ENCODE measurements at places on chromosomes 2 and 18.

DNA sequence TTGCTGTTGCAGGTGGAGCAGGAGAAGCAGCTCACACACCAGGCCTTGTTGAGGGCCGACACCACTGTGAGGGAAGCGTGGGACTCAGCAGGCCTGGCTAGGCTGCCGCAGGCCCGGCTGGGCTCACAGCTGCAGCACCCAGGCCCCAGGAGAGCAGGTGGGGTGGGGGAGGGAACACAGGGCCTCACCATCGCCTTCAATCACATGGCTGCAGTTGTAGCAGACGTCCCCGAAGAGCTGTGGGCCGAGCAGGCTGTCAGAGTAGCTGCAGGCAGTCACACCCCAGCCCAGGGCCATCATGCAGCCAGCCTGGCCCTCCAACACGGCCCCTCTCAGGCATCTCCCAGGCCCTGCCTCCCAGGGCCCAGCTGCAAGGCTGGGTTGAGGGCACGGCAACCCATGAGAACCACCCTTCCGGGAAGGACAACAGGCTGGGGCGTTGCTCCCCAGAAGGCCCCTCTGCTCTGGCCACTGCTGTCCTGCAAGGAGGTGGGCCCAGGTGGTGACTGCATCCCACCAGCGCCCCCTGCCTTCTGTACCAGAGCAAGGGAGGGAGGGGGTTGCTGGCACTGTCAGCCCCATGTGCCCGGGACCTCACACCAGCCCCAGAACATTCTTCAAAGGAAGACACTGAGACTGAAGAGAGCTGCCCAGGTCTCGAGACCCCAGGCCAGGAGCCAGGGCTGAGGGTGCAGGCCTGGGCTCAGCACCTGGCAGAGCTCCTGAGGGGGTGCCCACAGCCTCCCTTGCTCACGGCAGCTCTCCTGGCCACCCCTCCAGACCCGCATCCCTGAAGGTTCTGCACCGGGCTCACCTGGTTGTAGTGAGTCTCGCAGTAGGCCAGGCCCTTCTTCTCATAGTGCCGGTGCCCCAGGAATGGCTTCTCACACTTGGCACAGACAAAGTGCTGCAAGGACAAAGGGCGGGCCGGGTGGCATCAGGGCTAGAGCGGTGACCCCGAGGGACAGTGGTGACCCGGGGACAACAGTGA, 5.6 kb upstream of the GPR17 start:
- DNase-seq = peak; percentile 44

- no peak for DNase-seq
Observed at GRCh38 chr2:205720451-205720902, 38.2 kb downstream of the NRP2 start.

- DNase-seq = no peak
Observed at GRCh38 chr18:79379251-79379905, 16.4 kb upstream of the NFATC1 start.

DNA sequence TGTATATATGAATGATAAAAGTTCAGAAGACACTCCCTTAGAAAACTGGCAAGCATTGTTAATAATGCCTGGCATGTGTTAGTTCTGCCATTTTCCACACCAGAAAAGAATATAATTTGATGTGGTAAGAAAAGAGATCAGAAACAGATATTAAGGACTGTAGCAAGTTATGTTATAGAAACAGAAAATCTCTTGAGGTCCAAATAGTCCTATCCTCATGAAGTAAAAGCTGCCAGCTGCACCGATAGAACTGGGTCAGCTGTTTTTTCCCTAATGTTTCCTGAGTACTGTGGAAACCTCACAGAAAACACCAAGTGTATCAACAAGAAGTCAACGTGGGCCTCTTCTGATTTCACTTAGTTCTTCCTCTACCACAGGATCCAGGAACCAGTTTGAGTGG, 56.9 kb upstream of the SDC1 start:
- no peak for DNase-seq

GRCh38 chr18:9751371-9752031, 43.4 kb downstream of the RAB31 start:
- no peak for DNase-seq

DNA sequence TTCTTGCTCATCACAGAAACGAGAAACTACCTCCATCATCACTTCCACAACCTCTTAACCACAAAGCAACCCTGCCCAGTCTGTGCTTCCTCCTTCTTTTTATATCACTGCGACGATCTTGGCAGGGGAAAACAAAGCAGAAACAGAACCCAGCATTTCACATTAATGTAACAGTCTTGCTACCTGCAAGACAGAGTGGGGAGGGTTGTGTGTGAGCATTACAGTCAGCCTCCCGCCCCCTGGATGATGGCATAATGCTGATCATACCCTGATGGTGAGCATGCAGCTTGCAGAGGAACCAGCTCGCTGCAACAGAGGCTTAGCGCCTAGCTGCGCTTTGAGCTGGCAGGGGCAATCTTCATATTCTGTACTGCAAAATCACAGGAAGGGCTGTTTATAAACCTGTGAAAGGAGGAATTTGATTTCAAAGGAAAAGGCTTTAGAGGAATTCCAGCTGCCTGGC, 376.1 kb downstream of the IRS1 start:
- no peak for DNase-seq

DNA sequence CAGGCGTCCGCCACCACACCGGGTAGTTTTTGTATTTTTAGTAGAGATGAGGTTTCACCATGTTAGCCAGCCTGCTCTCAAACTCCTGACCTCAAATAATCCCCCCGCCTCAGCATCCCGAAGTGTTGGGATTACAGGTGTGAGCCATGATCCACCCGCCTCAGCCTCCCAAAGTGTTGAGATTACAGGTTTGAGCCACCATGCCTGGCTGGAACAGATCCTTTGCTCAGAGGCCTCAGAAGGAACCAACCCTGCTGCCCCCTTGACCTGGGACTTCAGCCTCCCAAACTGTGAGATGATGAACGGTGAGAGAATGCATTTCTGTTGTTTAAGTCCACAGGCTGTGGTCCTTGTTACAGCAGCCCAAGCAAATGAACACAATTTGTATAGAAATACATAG, 67.0 kb downstream of the NCAPH start:
- DNase-seq = no peak

DNA sequence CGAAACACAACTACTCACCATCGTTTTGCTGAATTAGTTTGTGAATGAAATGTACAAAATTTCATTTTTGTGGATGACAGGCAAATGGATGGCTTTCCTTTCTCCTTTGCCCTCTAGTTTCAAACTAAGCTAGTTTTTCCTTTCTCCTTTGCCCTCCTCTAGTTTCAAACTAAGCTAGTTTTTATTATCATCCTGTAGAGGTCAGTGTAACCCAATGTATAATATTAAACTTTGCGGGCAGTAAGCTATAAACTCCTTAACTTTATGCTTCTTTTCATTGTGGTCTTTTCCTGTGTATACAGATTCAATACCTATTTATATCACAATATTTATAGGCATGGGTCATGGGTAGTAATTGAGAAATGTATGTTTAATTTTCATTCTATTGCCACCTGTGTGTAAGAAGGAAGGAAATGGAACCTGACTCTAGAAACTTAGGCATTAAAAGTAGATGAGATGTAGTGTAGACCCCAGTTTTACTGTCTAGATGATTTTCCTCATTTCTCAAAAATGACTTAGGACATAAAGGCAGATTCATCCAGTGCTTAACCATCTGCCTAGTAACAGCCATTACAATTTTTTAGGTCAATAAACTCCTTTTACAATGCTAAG, 58.1 kb downstream of the MAP3K19 start:
- DNase-seq = peak; percentile 33

DNA sequence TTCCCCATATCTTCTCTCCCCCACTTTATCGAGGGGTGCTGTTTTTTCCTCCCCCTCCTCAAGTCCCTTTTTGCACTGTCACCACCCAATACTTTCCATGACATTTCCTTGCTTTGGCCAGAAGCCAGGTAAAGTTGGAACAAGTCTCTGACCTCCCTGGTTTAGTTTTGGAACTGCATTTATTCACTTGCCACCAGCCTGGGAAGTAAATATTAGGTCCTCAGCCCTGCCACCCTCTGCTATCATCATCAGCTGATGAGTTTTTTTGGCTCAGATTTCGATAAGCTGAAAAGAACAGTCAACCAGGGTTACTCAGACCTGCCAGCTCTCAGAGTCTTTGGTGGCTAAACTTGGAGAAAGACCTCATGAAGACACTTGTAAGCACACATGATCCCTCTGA, 47.0 kb downstream of the DHRS9 start:
- no peak for DNase-seq

DNA sequence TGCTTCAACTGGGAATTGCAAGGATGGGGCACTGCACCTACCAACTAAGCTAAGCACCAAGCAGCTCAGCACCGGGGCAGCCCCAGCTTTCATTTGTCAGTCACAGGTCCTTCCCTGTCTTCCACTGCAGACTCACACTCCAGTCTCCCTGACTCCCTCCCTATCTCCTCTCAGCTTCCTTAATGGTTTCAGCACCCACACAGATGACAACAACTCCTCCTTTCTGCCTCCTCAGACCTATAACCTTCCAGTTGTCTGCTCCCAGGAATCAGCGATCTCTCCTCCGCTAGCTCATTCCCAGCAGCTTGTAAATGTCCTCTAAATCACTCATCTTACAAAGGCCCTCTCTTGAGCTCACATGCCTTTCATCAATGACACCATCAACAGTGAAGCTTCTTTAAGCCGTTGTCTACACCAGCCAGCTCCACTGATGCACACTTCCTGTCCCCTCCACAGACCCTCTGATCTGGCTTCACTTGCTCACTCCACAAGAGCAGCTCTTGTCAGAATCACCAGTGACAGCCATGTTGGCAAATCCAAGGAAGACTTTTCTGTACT, 32.1 kb downstream of the CLASP1 start:
- DNase-seq = no peak

- no peak for DNase-seq
Observed at GRCh38 chr2:72891091-72891818, 4.0 kb downstream of the SPR start.

GRCh38 chr2:96091711-96092572, 24.4 kb downstream of the ADRA2B start:
- DNase-seq = no peak

DNA sequence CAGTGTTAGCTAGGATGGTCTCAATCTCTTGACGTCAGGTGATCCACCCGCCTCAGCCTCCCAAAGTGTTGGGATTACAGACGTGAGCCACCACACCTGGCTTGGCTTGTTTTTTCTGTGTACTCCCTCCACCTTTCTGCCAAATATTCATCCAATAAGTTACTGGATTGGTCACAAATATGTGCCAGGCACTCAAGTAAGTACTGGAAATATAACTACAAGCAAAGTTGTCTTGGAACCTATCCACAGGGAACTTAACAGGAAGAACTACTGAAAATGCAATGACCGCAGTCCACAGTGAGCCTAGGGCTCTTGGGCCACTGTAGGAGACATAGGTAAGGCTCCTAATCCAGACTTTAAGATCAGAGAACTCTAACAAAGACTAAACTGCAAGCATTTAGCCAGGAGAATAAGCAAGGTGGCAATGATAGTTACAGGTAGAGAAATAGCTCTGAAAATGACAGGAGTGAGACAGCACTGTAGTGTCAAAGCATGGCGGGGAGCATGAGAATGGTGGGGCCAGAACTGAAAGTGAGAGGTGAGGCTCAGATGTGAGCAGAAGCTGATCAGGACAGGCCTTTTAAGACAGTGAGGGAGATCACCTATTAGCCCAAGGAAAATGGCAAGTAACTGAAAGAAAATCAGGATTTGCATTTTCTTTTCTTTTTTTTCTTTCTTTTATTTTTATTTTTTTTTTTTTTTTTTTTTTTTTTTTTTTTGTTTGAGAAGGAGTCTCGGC, 252.1 kb downstream of the RBM43 start:
- no peak for DNase-seq

DNA sequence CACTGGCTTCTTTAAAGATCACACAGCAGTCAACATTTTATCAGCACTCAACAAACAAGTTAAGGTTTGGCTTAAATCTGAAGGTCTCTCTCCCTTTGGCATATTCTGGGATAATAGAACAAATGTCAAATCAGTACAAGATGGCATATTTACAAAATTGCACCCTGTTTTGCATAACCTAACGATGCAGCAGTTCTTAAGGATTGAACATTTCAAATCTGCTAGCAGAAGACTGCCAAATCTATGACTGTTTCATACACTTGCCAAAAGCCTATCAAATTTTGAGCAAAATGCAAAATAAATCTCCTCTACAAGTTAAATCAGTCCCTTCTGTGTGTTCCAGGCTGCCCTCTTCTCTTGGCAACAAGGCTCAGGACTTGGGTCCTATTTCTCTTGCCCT, 73.6 kb downstream of the DPP4 start:
- DNase-seq = no peak
